GM13976 (cell line): ENCODE measurements at places on chromosomes 1 and 21.

DNA sequence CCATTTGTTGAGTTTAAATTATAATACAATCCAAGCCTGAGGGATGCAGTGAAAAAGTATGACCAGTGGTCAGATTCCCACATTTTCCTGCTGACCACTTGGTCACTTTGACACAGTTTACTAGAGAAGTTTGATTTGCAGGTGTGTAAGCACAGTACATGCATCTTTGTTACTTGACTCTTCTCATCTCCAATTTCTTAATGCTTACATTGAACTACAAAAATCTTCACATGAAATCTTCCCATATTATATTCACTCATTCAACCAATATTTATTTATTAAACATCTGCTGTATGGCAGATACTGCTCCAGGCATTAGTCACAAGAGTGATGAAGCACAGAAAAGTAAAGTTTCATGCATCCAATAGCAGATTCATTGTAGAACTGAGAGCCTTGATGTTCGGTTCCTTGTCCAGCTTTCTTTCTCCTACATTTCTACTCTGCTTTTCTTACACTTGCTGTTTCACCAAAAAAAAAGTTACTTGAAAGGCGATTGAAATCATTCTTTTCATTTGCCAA is 211.7 kb downstream of the NFIA start:
- DNase-seq, result no peak

DNA sequence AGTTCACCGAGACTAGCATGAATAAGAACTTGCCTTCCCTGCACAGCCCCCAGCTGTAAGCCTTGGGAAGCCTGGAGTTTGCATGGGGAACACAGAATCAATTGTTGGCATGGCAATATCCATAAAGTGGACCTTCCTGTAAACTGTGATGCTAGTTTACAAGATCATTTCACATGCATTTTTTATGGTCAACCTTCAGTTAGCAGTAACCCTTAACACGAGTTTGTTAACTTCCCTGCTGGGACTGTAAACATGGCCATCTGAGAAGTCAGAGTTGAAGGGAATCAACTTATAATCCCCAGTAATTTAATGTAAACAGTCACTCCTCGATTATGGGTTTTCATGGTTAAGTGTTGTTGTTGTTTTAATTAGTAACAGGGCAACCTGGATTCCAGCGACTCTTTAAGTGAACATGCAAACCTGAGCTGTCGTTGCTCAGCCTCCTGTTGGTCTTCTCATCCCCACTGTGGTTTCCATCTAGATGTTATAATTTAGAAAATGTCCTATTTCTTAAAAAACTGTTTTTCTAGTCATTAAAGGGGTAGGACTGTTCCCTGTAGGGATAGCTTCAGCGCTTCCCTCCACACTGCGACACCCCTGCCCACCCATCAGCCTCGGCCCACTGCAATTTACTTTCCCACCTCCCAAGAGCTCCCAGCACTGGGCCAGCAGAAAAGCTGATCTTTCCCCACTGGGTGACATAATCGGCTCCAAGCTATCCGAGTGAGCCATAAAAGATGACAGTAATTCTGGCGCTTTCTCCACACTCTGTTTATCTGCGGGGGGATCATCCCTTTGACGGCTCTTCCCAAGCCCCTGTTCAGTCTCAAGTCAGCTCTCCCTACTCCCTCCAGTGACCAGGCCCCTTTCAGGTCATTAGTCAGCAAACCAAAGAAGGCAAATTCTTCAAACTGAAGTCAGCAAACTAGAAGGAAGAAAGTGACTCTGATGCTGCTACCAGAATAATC is 107.6 kb upstream of the IPO9 start:
- DNase-seq, result no peak

GRCh38 chr1:79042117-79042516 is 35.6 kb upstream of the ADGRL4 start:
- peak; percentile 32 for DNase-seq

GRCh38 chr1:69611316-69611715 is 43.6 kb downstream of the LRRC7 start:
- no peak for DNase-seq

DNA sequence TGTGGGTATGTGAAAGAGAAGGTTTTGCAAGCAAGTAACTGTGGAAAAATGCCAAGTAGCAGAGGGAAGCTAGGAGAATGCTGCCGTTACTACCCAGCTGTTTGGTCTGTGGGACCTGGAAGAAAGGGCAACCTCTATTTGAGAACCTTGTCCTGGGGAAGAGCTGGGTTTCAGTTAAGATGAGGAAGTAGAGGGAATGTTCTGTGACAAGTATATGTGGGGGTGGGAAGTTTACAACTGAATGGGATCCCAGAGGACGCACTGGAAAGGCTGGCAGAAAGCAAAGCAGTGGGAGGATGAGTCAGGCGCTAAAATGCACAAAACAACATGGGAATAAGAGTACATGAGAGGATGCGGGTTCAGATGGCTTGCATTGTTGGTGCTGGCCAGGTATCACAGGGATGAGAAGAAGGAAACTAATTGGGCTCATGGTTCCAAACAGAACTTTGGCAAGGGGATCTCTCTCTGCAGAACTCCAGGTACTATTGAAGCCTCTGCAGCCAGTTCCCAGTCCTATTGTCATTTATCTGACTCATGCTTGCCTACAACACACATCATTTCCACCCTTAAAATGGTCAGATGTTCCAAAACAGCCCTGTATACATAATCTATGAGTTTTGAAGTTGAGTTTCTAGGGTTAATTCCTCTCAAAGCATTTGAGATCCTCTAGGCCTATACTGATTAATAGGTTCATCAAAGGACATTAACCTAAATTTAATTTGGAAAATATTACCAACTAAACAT is 88.5 kb upstream of the VAV3 start:
- no peak for DNase-seq

DNA sequence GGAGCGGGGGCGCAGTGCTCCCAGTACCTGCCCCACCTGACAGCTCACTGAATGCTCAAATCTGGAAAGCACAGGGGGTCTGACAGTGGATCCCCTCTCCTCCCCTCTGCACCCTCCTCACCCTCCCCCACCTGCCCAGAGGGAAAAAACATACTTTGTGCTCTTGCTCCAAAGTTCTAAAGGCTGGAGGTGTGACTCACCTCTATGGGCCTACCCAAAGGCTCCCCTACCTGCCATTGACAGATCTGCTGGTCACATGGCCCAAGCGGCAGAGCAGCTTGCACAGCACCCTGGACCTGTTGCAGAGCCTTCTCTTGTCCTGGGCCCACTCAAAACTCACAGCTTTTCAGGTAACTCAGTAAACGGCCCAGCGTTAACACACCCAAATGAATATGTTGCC is 55.7 kb downstream of the ADSS2 start:
- no peak for DNase-seq

- DNase-seq, result no peak
Observed at GRCh38 chr1:179124873-179125272, 43.0 kb downstream of the TOR3A start.

DNA sequence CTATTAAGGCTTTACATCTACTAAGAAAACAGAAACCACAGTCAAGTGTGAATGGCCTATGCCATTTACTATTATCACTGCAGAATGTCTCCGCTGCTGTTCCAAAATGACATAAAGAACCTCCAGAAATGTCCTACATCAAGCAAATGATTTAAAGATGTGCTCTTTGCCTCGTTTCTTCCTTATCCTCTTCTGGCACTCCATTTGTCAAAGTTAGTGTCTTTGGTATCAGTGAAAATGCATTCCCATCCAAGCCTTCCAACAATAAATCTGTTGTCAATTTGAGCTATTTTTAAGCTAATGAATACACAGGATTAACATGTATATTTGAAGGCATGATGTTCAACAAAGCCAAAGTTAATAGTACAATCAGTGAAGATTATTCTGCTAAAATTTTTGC is 105.7 kb downstream of the LRRC53 start:
- DNase-seq, result no peak

- peak; percentile 59 for DNase-seq
Observed at GRCh38 chr1:89198491-89199072, at the start of gene GBP4. TSS of gene GBP4 (minus strand) at chr1:89198942. CDS start at chr1:89198834, 108 bp downstream.
